ENCODE measurements at places on chromosomes 11 and 22.

DNA sequence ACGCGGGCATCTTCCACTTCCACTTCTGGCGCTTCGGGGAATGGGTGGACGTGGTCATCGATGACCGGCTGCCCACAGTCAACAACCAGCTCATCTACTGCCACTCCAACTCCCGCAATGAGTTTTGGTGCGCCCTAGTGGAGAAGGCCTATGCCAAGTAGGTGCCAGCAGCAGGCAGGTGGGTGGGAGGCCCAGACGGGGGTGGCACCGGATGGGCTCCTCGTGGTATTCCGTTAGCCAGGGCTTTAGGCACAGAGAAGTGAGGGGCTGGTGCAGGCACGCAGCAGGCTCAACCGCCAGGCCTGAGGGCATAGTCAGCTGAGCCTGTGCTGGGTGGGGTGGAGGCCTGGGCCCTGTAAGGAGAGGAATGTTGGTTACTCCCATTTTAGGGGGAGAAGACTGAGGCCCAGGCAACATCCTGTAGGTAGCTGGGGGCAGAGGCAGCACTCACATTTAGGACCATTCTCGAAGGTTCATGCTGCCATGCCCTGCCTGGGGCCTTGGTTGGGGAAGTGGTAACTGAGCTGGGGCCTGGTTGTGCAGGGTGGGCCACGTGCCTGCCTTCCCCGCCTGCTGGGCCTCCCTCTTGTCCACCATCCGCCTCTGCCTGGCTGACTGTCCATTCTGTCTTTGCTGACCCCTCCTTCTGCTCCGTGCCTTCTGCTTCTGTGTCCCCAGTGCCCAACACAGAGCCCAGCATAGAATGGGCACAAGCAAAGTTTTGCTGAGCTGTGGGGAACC is 10.2 kb downstream of the OMP start:
- DNase-seq: no peak

DNA sequence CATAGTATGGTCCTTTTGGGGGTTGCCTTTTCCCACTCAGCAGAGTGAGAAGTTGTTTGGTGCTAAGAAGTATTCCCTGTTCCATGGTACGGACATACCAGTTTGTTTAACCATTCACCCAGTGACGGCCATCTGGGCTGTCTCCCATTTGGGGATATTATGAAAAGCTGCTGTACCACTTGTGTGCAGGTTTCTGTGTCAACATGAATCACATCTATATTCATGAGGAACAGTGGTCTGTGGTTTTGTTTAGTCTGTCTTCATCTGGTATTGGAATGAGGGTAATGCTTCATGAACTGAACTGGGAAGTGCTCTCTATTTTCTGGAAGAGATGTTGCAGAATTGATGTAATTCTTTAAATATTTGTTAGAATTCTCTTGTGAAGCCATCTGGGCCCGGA is 89.5 kb downstream of the TRMU start:
- no peak for DNase-seq

GRCh38 chr11:62444236-62444833 is 25.5 kb downstream of the SCGB1A1 start:
- DNase-seq: peak; percentile 73

DNA sequence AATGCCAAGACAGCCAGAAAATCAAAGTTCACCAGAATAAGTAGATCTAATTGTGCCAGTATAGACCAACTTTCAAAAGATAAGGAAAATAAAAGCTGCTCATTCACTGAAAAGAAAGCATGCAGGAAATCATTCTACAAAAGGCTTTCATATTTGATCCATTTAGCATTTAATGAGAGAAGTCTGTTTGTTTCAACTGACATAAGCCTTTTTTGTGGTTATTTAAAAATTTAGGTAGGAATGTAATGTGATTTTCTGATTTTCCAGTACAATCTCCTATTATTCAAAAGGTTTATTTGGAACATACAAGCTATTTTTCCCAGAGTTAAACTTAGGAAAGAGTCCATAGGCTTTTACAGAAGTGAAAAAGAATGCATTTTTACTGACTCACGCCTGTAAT is 92.7 kb downstream of the SBF2 start:
- DNase-seq: no peak

DNA sequence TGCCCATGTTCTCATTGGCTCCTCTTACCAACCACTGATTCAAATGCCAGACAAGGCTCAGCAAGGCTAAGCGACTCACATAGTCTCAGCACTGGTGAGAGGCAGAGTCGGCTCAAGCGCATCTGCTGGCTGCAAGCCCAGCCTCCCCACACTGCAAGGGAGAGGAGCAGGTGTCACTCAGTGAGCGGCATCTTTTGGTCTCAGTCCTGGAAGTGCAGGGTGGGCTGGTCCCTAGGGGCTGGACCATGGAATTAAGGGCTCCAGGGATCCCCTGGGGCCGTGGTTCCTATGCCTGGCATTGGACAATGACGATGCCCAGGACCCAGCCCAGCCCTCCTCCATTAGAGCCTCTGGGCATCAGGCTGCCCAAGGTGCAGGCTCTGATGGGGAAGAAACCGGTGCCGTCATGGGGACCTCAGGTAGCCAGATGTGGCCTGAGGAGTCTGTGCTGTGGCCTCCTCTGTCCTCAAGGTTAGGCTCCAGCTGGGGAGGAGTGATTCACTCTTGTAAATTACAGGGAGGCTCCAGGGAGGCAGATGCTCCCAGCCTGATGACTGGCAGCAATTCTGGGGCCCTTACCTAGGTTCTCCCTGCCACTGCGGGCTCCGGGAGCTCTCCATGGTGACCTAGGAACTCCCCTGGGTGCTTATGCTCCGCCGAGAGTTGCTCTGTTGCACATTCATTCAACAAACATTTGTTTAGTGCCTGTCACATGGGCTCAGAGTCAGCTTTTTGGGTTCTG is 28.0 kb downstream of the FADS2 start:
- DNase-seq: no peak

- no peak for DNase-seq
Observed at GRCh38 chr11:98183034-98183433, 837.7 kb upstream of the CNTN5 start.

GRCh38 chr11:119377961-119378667 is 3.4 kb downstream of the USP2 start:
- DNase-seq: no peak

DNA sequence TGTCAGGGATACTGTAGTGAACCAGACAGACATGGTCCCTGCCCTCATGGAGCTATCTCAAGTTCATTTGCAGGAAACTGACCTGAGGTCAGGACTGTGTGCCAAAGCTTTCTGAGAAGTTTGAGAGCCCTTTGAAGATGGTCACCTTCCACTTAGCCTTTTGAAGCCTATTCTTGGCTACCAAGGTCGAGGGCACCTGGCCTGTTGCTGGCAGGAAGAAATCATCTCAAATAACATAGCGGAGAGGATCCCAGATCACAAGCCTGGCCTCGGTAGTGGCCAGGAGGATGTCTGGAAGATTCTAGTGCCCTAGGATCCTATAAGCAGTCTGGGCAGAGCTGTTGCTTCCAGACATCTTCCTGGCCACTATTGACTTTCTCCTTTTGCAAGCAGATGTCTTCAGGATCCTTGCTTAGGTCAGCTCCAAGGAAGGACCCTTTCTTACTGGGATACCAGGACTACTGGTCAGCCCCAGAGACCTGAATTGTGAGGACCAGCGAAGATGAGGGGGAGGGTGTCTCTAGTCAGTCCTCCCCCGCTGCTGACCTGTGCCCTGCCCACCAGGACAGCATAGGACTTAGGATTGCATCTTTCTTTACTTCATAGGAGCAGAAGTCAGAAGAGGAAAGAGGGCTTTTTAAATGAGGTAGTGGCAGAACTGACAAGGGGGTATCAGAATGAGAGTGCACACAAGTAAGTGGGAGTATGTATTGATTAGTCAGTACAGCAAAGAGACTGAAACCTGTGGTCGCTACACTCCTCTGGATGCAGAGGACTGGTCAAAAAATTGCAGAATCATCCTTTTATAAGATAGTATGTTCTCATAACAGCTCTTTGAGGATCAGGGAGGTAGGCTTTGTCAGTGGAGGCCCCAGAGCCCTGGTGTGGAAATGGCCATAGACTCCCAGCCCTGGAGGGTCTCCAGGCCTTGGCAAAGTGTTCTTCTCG is 94.8 kb downstream of the TEAD1 start:
- no peak for DNase-seq

DNA sequence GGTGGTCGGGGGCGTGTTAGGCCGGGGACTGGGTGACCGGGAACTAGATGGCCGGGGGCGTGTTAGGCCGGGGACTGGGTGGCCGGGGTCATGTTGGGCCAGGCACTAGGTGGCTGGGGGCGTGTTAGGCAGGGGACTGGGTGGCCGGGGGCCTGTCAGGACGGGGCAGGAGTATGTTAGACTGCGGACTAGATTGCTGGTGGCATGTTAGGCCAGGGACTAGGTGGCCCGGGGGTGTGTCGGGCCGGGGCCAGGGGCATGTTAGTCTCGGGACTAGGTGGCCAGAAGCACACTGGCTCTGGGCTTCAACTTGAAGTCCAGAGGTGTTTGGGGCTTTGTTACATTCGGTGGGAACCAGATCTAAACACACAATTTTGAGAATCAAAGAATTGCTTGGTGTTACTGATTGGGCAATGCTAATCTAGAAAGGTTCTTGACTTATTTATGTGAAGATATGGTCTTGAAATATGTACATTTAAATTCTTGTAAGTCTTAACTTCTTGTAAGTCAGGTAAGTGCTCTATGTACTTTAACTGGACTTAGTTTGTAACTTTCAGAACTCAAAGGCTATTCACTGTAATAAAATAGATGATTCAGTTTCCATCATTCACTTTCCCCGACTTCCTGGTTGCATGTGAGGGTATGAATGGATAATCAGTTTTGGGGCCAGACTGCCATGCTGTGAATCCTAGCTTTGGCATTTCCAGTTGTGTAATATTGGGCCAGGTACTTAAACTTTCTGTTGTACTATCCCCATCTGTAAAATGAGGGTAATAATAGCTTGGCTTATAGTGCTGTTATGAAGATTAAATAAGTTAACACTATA is 1.1 kb downstream of the EXT2 start:
- no peak for DNase-seq

- DNase-seq: no peak
Observed at GRCh38 chr11:10310301-10310841, 5.5 kb downstream of the ADM start.

DNA sequence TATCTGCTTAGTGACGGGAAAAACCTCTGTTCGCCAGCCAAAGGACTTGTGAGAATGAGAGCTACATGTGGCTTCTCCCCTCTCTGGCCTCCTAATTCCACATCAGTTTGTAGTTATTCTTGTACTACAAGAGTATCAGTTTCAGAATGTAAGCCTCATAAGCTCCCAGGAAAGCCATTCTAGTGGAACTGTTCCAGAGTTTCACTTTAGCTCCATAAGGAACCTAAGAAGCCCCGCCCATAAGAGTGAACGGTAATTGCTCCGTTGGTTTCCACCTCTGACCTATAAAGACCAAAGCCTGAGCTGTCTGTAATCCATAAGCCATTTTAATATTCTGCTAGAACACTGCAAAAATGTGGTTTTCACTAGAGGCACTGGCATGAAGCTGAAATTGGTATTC is 53.0 kb downstream of the SIK3 start:
- no peak for DNase-seq

DNA sequence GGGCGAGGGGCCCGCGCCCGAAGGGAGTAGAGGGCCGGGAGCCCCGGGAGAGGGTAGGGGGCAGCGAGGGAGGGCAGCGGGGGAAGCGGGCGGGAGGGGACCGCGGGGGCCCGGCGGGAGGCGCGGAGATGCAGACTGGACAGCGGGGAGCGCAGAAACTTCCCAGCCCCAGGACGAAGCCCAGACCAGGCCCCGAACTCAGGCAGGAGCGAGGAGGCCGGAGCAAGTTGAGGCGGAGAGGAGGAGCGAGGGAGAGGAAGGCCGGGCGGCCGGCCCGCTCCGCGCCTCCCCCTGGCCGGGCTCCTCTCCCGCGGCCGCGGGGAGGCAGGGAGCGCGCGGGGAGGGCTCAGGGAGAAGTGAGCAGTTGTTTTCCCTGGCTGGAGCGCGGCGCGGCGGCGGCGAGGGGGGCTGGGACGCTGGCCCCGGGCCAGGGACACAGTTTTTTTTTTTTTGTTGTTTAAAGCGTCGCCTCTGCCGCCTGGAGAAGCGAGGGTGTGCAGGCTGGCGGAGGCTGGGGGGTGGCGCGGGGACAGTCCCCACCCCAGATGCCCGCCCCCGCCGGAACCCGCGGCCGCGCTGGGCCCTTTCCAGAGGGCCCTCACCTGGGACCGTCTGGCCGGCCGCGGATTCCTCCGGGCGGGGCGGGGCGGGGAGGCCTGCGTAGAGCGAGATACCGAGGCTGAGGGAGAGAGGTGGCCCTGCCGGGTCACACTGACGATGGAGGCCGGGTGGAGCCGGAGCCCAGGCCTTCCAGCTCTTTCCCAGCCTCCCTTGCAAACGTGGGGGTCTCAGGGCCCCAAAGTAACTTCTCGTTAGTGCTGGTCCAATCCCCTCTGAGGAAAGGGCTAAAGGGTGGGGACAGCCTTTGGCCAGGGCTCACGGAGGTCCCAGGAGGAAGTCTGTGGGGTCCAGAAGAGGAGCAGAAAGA is at the start of gene LTBP3:
Gene LTBP3 (minus strand): TSS at position 358 of the 928 bp plus-strand sequence. CDS start 400 bp downstream, outside the sequence.
- no peak for DNase-seq

DNA sequence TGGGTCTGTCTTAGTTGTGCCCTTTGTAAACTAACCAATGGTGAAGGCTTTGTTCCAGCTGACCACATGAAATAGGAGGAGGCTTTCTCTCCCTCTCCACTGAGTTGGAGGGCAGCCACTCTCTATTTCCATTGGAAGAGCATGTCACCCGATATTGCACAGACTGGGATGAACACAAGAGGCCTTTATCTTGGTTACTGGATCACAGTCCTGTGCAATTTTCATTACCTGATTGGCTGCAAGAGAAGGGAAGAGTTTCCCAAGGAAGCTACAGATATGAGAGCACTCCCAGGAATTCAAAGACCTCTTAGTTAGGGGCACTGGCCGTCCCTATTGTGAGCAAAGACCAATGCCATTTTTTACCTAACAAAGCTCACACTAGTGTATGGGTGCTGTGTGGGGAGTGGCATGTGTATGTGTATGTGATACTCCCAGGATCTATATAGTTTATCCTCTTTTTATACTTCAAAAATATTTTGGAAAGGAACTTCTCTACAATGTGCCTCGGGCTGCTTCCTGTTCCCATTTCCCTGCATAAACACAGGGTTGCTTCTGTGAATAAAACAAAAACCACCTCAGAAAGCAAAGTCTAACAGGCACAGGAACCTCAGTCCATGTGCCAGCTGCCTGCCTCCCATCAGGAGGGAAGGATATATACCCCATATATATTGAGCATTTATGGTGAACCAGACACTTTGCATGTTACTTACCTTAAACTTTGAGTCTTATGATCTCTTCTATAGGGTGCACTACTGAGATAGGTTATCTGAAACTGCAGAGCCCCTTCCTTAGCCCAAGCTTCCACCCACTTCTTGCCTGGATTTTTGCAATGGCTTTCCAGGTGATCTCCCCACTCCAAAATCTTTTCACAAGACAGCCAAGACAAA is 126.5 kb downstream of the RASSF10 start:
- DNase-seq: no peak

Measured in activated naive CD4-positive, alpha-beta T cell treated with anti-CD3 and anti-CD28 coated beads for 36 hours (primary cell).